Stimulated activated CD4-positive, alpha-beta T cell treated with anti-CD3 and anti-CD28 coated beads, Interleukin-12 subunit alpha, Interleukin-12 subunit beta, amount 100 ng/mL, for 24 hours (primary cell): ENCODE measurements at places on chromosomes 7 and 10.

DNA sequence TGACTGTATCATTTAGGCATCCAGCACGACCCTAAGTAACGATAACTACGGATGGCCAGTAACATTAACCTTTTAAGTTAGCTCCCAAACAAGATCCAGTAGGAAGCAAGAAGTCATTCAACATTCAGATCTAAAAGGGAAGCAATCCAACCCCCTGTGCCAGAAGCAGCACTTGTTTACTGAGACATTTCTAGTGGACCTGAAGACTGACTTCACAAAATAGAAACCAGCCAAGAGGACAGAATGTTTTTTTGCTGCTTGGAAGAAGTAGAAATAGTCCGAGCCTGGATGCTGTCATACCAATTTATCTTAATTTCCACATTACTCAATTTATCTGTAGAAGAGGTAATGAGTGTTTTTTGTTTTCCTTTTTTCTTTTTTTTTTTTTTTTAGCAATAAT is 88.0 kb upstream of the CTTNBP2 start:
- DNase-seq: no peak

- no peak for DNase-seq
Measured at GRCh38 chr10:109924967-109925620, 1.8 kb upstream of the XPNPEP1 start.

DNA sequence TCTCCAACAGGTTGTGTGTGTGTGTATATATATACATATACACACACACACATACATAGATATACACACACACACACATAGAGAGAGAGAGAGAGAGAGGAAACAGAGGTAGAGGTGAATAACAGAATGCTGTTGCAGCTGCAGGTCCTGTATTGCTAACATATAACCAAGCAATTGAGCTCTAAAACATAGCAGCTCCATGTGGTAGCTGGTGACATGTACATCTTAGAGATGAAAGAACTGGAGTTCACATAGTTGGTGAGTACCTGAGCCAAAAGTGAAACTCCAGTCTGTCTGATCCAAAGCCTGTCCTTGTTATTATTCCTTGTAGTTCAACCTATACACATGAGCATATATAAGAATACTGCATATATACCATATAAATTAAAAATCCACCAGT is 152.9 kb upstream of the CSTF2T start:
- no peak for DNase-seq

DNA sequence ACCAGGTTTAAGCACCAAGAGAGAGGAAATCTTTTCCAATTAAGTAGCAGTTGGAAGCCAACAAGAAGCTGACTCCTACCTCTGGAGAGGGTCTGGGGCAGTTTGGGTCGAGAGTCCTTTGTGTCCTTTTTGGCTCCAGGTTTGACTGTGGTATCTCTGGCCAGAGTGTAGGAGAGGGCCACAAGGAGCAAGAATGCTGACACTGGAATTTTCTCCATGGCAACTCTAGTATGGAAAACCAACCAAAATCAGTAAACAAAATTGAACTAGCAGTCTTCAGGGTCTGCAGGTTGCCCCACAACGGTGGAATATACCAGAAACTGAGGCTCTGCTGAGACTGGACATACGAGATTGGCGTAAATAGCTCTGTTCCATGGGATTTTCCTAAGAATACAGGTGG is 3.2 kb downstream of the AGR2 start:
- DNase-seq: no peak

DNA sequence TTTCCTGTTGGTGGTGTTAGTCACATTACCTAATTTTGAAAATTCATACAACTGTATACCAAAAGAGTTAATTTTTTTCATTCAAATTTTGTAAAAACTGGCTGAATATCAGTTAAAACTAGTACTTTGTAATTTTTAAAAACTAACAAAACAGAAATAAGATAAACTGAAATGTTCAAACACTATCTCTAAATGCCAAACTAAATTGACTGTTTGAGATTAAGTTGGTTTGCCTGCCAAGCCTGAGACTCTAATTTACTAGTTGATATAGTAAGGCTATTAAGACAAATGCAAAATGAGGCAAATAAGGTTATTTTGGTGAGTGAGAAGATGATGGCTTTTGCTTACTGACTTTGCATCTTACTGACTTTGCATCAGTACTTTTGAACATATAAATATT is 1134.9 kb upstream of the LRRN3 start:
- DNase-seq: no peak
